Activated T-helper 1 cell treated with anti-CD3 and anti-CD28 coated beads, Interleukin-2, amount 50 U/mL, for 16 hours (primary cell): ENCODE measurements at places on chromosomes 12 and 14.

DNA sequence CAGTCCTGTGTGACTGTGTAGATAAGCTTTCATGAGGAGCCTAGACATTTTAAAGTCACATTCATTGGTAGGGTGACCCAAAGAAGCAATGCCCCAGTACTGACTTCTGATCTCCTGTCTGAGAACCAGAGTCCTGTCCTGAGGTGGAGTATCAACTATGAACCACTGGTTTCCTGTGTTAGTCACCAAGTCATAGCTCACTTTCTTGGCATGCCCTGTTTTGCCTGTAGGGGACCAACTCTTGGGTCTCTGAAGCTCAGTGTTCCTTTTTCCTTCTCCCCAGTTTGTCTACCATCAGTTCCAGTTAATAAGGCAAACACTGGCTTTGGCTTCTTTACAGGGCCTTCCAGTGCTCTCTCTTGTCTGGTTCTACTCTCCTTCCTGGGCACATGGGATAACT lies 97.4 kb downstream of the C12orf75 start:
- no peak for DNase-seq

GRCh38 chr14:65631040-65631439 lies 218.5 kb downstream of the FUT8 start:
- DNase-seq: no peak

DNA sequence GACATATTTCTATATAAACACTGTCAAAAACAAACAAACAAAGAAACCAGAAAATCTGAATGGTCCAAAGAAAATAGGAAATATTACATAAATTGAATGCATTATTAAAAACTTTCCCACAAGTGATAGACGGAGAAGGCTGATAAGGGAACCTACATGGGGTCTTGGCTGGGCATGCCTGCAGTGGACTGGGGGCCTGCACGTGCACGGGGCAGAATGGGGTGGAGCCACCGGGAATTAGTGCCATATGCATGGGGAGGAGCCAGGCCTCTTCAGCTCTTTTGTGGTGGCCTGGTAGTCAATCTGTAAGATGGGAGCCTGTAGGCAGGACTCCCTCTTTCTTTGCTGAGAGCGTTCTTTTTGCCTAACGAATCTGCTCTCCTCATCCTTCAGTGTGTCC lies 1031.7 kb upstream of the FBXO33 start:
- DNase-seq: no peak

GRCh38 chr12:72278894-72279293 lies 6.7 kb downstream of the TRHDE start:
- no peak for DNase-seq

DNA sequence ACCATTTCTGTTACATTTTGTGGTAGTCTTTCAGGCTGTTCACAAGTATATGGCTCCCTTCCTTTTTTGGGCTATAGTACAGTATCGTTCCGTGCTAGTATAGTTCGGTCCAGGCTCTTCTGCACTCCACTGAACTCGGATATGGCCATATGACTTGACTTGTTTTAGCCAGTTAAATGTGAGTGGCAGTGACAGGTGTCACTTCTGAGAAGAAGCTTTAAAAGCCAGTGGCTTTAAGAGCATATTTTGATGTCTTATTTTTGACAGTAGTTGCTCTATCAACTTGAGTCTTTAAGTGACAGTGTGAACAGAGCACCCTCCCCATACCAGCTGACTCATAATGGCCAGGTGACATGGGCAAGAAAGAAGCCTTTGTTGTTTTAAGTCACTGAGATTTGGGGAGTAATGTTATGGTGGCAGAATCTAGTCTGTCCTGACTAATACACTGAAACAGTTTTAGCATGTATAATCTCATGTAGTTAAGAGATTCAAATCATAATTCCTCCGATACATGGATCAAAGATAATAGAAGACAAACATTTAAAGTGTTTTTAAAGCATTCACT lies 64.6 kb downstream of the ANO4 start:
- DNase-seq: no peak

DNA sequence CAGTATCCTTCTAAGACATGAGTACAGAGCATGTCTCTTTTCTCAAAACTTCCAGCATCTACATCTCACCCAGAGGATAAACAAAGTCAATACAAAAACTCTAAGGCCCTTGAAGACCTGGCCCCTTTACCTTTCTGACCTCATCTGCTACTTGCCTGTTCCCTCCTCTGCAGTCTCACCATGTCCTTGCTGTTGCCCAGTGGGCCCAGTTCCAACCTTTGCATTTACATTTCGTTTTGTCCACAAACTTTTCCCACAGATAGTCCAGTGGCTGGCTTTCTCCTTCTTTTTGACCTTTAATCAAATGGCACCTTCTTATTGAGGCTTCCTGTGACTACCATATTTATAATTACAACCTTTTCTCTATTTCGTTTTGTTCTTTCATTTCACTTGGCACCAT lies 1.6 kb downstream of the IRAK4 start:
- no peak for DNase-seq

DNA sequence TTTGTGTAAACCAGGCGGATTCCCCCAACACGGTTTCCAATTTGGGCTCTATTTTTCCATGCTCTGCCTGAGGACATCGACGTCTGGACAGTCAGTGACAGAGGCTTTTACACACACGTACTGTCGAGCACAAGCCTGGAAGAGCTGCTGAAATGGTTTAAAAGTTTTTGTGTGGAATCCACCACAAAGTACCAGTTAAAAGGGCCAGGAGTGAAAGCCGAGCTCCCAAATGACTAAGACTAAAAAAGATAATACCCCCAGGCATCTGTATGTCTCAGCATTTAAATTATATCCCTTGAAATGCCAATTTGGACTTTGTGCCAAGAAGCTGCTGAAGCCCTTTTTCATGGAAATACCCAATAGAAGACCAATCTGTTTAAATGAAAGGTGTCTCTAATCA lies 173.2 kb downstream of the EGLN3 start:
- no peak for DNase-seq

DNA sequence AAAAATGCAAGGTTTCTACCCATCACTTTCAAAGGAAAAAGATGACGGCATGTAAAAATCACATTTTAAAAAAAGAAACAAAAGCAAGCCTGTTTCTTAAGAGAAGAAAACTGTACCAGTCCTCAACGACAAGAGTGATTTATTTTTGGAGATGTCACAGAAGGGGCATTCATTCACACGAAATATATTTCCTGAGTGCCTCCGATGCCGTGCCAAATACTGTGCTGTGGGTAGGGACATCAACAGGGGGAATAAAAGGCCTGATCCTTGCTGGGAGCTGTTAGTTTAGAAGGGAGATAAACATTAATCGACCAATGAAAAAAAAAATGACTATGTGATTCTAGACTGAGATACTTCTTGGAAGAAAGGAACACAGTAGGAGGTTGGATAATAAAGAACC lies 297.5 kb upstream of the SOX5 start:
- DNase-seq: no peak
